ENCODE measurements at places on chromosomes 6 and 20.

GRCh38 chr6:88848870-88849269, 114.5 kb downstream of the RNGTT start:
- no peak for DNase-seq

GRCh38 chr6:168332020-168332419, 12.4 kb upstream of the DACT2 start:
- DNase-seq: no peak

GRCh38 chr6:154852687-154853086, 119.5 kb downstream of the SCAF8 start:
- peak; percentile 84 for DNase-seq

DNA sequence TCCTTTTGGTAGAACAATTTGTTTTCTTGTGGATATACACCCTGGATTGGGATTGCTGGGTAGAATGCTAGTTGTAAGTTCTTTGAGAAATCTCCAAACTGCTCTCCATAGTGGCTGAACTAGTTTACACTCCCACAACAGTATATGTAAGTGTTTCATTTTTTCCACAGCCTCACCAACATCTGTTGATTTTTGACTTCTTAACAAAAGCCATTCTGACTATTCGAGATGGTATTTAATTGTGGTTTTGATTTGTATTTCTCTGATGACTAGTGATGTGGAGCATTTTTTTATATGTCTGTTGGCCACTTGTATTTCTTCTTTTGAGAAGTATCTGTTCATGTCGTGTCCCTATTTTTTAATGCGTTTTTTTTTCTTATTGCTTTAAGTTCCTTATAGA, 444.1 kb downstream of the CBLN4 start:
- no peak for DNase-seq

- peak; percentile 89 for DNase-seq
Measured at GRCh38 chr6:156879591-156879990, 102.4 kb downstream of the ARID1B start.

DNA sequence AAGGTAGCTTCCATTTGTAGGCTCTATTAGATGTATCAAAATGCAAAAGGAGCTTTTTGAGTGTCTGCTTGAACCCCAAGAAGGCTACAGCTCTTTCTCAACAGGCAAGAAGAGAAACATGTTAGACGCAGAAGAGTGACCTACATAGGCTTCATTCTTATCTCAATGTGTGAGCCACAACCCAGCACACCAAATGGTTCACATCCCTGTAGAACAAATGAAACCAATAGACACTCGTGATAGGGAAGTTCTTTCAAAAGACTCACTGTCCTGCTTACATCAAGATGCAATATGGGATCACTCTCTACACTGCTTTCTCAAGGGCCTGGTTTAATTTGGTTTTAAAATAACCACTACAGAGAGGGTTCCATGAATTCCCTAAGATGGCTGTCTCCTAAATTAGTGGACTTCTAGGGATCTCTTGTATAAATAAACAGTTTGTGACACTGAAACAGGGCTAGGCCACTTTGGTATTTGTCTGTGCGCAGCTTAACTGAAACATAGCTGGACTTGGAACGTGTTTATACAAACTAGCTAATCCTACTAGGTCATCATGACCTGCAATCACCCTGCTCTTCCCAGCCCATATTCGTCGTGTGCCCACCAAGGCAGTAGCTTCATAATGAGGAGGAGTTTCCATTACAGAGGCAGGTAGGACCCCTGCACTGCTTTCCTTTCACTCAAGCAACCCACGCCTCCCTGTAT, 225.4 kb upstream of the PREP start:
- no peak for DNase-seq

DNA sequence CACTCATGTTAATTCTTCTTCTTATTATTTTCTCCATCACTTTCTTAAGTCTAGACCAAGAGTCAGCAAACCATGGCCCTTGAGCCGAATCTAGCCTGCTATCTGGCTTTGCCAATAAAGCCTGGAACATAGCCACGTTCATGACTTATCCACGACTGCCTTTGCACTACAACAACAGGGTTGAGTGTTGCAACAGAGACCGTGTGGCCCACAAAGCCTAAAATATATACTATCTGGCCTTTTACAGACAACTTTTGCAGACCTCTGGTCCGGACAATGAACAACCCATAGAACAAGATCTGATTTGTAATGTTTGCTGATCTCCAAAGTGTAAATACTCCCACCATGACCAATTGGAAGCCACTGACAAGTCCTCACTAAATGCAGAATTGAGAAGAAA, 140.5 kb upstream of the CDYL start:
- peak; percentile 48 for DNase-seq

DNA sequence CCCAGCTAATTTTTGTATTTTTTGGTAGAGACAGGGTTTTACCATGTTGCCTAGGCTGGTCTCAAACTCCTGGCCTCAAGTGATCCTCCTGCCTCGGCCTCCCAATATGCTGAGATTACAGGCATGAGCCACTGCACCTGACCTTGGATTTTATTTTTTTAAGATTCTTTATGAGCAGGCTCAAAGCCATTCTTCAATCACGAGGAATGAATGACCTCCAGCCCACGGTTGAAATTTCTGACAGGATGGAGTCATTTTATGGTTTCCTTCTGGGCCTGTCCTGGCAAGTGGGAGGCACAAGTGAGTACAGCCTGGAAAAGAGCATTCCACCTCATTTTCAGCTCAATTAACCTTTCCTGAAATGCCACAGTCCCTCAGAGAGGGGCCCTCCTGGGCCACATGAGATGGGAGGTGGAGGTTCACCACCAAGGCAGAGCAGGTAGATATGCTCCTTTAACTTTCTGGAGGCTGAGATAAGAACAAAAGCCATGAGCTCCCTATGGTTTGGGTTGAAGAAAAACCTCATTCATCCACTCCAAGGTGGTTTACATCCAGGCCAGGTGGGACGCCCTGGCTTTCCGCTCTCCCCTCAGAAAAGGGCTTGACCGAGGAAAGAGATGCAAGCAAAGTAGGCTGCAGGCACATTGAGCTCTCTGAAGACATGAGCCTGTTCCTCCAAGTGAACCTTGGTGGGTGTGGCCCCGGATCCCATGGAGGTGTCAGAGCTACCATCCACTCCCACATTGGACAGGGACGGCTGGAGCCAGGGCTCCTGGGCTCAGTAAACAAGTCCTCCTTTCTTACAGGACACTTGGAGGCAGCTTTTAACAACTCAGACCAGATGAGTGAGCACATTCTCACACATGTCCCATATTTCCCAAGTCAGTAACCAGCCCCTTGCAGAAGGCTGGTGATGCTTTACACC, 208.5 kb upstream of the SSTR4 start:
- no peak for DNase-seq

All from IMR-90 (cell line).